ENCODE measurements at places on chromosomes 13 and 19.

DNA sequence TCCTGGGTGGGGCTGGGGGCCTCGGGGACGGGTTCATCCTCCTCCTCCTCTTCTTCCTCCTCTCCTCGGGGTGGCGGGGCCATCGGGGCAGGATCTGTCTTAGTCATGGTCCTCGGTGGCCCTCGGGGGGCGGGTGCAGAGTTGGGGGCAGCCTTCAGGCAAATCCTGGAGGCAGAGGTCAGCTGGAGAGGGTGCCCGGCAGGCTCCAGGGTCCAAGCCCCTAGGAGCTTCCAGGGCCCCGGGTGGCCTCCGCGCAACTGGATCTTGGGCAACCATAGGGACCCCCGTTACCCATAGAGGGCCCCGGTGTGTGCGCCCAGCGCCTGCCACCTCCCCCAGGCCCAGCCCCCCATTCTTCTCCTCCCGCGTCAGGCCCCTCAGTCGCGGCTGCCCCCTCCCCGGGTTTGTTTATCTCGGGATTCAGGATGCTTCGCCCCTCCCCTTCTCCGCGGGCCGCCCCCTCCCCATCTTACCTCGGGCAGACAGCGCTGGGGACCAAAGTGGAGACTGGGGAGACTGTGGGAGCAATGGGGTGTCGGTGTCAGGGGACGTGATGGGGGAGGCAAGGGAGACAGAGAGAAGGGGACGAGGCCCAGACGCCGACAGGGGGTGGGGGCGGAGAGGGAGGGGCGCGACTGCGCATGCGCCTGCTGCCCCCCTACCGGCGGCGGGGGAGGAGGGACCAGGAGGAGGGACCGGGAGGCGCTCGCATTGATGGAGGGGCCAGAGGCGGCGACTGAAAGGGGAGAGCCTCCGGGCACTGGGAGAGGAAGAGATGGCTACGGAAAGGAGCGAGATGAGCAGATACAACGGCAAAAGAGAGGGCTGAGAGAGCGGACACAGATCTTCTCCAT, at the start of gene CLIP3:
Gene CLIP3 (minus strand): TSS at position 623 of the 854 bp plus-strand sequence. CDS start 516 bp downstream, at position 107.
- peak; percentile 57 for DNase-seq

DNA sequence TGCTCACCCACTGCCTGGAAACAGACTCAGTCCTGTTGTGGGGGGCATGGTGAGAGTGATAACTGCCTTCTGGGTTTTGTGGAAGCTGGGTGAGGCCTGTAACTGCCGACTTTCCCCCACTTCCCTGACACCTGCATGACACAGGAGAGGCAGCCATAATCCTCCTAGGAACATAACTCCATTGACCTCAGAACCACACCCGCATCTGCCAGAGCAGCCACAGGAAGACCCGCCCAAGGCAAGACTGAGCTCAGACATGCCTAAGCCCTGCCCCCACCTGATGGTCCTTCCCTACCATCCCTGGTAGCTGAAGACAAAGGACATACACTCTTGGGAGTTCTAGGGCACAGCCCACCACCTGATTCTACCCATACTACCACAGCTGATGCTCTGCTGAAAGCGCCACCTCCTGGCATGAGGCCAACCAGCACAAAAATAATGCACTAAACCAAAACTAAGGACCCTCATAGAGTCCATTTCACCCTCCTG, 326.7 kb downstream of the RBM26 start:
- no peak for DNase-seq

GRCh38 chr13:98213354-98213753, 36.3 kb upstream of the RNF113B start:
- DNase-seq, result no peak

DNA sequence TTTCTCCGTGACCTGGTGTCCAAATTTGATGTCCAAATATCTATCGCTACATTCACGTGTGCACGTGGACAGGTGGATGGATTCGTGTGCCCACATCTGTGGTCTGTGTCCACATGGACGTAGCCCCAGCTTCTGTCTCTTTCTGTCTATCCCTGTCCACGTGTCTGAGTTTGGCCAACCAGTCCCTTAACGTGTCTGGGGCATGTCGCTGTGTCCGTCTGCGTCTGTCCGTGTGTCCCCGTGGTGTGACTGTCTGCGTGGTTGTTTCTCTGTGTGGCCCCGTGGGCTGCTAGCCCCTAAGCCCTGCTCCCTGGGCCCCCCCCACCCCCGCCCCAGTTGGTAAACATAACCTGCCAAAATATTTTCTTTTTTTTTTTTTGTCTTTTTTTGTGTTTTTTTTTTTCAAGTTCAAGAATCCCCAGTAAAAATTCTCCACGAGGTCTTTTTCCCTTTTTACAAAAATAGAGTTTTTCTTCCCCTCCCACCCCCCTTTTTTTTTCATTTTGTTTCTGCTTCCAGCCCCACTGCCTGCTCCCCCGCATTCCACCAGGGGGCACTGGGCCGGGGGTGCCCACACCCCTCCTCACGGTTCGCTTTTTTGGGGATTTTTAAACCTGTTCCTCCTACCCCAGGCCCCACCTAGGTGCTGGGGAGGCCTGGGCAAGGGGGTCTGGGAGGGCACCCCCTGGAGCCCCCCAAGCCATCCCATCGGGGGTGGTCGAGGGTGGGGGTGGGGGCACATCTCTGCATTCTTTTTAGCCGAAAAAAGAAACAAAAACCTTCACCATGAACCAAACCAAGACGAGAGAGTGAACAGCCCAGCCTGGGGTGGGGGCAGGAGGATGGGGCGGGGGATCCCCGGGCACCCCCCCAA, 18.3 kb downstream of the PRKCSH start:
- peak; percentile 34 for DNase-seq

DNA sequence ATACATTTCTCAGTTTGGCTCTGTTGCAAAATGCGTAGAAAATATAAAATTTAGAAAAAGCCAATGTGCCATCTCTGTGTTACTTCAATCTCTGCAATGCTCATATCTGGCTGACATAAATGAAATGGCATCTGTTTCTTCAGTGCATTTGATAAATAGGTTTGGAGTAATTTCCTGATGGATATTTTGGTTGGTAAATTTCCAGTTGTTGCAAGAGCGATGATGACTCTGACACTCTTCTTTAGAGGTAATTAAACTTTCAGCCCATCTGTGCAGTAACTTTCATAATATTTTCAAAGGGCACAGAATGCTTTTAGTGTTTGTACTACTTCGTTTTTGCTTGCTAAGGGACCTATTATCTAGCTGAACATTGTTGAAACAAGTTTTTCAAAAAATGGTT, 1286.4 kb downstream of the PCDH9 start:
- DNase-seq, result no peak
